ENCODE measurements at places on chromosomes 13 and 19.

DNA sequence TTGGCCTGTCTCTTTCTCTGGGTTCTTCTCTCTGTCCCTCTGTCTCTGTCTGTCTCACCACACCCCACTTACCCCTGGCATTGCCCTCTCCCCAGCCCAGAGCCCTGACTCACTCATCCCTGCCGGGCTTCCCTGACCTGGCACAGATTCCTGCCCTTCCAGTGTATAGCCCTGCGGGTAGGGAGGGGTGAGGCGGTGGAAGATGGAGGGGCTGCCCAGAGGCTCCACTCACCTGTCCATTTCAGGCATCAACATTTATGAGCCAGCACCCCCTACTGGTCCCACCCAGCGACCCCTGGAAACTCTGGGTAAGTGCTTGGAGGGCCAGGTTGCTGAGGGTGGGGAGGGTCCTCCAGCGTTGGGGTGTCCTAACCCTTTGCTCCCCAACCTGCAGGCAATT lies 1.0 kb downstream of the NCCRP1 start:
- DNase-seq = peak; percentile 77

GRCh38 chr13:110716247-110716515 lies 2.7 kb downstream of the ING1 start:
- DNase-seq = no peak

GRCh38 chr19:14556662-14557188 lies 15.1 kb downstream of the NDUFB7 start:
- DNase-seq = peak; percentile 75

- DNase-seq = no peak
Observed at GRCh38 chr13:94057618-94058186, 421.8 kb downstream of the DCT start.

GRCh38 chr13:108322206-108322824 lies 52.8 kb downstream of the TNFSF13B start:
- no peak for DNase-seq

- DNase-seq = no peak
Observed at GRCh38 chr19:7743425-7743841, 3.9 kb downstream of the CD209 start.

DNA sequence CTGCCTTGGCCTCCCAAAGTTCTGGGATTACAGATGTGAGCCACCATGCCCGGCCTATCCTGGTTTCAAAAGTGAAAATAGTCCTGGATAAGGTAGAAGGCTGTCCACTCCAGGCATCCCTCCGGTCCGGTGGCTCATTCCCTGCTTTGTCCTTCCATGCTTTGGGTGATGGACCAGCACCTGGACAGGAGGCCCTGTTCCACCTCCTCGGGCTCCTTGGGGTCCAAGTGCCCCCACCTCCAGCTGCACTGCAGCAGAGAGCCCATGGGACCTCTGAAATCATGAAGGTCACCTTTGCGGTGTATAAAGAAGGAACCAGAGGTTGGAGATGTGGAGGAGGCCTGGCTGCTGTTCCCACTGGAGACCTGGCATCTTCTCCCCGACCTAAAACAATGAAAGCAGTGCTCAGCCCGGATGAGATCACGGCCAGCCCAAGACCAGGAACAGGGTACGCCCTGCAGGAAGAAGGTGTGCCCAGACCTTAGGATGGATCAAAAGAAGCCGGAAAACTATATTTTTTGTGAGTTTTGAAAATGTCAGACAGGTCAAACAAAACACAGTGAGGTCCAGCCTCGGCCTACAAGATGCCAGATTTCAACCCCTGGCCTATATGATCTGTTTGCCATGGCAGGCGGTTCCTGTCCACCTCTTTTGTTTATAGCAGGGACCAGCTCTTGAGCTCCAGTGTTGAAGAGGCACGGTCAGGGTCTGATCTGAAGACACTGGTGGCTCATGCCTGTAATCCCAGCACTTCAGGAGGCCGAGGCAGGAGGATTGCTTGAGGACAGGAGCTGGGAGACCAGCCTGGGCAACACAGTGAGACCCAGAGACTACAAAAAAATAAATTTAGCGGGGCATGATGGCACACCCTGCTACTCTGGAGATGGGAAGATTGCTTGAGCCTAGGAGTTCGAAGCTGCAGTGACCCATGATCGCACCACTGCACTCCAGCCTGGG lies 5.8 kb downstream of the LSR start:
- no peak for DNase-seq

GRCh38 chr19:39792999-39793546 lies 14.4 kb downstream of the LEUTX start:
- DNase-seq = peak; percentile 43

- peak; percentile 70 for DNase-seq
Observed at GRCh38 chr19:41641879-41642485, 15.1 kb upstream of the CEACAM4 start.

GRCh38 chr19:35370722-35371121 lies at the start of gene GPR42:
Gene GPR42 (plus strand): TSS chr19:35371068. CDS start chr19:35371360, 292 bp downstream.
- DNase-seq = no peak

DNA sequence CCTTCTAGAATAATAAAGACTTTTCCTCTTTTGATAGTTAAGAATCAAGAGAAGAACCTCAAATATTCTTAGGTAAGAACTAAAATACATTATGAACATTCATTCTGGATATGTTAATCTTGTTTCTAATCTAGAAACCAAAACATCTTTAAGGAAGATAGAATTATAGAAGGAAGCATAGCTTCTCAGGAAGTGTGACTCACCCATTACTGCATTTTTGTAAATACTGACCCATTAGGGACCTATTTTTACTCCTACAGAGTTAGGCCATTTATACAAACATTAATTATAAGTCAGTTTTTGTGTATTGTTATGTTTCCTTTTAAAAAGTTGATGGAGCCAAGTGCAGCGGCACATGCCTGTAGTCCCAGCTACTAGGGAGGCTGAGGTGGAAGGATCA lies 147.1 kb downstream of the NUFIP1 start:
- no peak for DNase-seq

DNA sequence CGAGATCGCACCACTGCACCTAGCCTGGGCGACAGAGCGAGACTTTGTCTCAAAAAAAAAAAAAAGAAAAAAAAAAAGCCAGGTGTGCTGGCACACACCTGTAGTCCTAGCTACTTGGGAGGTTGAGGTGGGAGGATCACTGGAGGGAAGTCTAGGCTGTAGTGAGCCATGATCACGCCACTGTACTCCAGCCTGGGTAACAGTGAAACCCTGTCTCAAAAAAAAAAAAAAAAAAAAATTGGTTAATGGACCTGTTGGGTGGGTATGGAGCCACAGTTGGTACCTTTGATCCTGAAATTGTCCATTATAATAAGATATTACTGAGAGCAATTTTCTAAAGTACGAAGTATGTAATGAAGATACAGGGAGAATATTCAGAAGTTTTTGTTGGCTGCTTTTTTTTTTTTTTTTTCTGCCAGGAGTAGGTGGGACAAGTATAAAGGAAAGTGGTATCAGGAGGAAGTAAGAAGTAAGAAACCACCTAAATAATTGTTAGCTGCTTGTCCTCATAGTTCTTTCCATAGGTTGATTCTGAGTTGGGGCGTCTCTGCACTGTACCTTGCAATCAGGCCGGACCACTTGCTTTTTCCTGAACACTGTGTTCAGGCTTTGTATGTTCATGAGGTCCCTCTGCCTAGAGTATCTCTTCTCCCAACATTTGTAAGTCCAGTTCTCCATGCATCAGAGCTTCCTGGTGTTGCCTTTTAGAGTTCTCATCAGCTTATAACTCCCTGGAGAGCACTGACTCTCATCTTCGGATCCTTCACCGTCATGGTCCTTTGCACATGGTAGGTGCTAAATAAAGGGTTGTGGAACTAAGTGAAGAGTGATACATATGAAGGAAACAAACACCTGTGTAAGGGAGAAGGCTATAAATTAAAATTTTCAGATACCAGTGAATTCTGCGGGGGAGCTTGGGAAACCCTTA lies 31.7 kb downstream of the ARHGAP35 start:
- no peak for DNase-seq

- DNase-seq = no peak
Observed at GRCh38 chr19:30873003-30873402, 476.2 kb downstream of the TSHZ3 start.

GRCh38 chr13:70945506-70945905 lies 837.3 kb upstream of the KLHL1 start:
- no peak for DNase-seq

DNA sequence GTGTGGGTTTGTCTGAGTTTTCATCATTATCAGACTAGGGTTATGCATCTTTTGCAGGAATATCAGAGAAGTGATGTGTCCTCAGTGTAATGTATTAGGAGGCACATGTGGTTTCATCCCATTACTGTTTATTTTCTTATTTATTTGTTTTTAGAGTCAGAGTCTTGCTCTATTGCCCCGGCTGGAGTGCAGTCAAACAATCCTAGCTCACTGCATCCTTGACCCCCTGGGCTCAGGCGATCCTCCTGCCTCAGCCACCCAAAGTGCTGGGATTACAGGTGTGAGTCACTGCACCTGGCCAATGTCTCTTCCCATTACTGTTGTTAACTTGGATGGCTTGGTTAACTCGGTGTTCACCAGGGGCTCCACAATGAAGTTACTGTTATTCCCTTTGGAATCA lies 67.4 kb downstream of the MAP4K1 start:
- peak; percentile 6 for DNase-seq

DNA sequence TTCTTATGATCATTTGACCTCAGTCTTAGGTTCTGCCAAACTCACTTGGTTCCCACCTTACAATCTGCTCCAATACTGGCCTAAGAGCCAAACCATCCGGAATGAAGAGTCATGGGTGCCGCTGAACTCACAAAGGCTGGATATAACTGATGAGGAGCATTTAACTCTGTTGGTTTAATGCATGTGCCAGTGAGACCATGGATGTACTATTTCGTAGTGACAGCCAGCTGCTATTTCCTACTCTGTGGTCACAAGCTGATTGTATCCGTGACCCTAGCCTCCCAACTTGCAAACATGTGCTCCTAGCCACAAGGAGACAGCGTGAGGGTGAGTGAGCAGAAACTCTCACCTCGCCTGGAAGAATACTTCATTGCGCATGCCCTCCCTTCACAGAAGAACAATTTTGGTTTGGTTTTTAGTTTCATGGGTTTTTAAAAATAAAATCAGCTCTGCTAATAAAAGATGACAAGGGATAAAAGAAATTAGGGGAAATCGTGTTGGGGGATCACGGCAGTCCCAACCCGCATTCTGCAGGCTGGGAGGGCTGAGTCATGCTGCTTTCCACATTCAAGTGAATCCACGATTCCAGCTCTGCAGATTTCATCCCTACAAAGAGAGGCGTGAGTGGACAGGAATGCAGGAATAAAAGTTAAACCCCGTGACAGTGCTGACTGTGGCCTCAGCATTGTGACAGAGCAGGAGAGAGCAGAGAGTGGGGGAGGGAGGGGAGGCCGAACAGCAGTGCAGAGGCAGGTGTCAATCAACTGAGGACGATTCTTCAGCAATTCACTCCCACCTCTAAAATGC lies 66.8 kb upstream of the RAP2A start:
- no peak for DNase-seq

DNA sequence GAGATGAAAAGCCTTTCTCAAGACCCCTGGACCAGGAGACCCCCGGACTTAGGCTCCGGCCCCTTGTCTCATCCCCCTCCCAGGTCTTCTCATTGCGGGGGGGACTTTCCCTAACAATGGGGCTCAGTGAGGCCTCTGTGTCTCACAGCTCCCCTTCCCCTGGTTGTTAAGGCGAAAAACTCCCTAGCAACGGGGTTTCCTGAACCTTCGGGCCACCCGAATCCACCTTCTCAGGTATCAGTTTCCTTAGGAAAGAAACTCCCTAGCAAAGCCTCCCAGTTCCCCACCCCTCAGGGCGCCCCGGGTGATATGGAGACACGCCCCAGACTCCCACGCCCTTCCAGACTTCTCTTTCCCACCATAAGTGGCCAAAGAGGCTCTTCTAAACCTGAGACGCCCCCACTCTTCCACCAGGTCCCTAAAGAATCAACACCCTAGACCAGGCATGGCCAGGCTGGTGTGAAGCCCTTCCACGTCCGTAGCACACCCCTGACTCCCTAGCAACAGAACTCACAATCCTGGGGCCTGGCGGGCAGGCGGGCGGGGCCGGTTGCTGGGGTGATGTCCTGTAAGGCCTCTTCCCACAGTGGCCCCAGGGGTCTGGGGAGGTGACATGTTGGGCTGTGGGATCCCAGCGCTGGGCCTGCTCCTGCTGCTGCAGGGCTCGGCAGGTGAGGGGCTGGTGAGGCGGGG lies at the start of gene TMEM190:
Gene TMEM190 (plus strand): TSS at position 586 of the 693 bp plus-strand sequence. CDS start 28 bp downstream, at position 614.
- DNase-seq = no peak

- no peak for DNase-seq
Observed at GRCh38 chr13:98509271-98510155, 67.4 kb downstream of the STK24 start.

DNA sequence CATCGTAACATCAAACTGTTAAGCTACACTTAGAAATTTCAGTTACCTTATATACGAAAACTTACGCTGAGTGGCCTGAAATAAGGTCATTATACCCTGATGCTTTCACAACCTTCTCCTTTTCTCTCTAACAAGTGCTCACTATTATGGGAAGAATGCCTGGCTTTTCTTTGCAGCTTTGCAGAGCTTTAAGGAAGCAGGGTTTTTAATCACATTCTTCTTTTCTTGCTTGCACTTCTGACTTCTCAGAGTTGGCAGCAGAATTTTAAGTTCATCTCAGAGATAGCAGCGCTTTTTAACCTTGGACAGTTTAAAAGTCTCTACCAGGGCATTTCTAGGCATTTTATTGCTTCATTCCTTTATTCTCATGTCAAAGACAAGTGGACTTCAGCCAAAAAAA lies 285.1 kb downstream of the SPRY2 start:
- no peak for DNase-seq

- no peak for DNase-seq
Observed at GRCh38 chr19:1533510-1534150, 9.8 kb downstream of the PLK5 start.

- no peak for DNase-seq
Observed at GRCh38 chr13:85095418-85096272, 703.6 kb downstream of the SLITRK6 start.

DNA sequence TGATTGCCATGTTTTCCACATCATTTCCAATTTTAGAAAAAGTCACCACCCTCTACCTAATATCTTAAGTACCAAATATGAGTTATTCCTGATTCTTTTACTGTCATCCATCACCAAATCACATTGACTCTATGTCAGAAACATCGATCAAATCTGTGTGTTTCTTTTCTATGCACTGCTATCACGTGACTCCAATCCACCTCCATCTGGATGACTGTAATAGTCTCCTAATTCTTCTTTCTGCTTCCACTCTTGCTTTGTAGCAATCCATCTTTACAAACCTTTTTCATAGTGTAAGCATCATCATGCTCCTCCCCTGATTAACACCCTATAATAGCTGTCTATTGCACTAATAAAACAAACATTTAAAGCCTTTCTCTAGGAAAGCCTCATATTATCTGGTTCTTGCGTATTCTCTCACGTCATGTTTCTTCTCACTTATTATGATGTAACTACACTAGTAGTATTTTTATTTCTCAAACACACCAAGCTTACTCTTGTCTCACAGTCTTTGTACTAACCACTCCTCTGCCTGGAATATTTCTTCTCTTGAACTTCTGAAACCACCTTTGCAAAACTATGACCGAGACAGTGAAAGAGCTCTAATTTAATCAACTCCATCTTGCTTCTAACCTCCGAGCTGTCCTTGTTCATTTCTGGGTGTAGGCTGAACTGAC lies 10.7 kb upstream of the FPR3 start:
- DNase-seq = no peak

DNA sequence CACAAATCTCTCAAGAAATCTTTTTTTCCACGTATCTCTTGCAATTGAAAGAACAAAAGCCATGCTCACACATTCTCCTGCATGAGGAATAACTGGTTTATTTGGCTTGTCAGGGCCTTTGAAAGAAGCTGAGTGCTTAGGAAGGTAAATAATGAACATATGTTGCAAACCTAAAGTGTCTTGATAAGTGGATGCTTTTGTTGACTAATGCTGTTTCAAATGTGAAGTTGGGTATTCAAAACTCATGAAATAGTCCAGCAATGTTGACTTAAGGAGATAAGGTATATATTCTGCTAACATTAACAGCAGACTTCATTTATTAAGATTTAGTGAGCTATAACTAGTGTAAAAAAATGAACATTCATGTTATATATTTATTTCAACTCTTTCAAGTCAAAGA lies 1792.7 kb upstream of the MIR17HG start:
- DNase-seq = no peak
